ENCODE measurements at places on chromosomes 6 and 20.

DNA sequence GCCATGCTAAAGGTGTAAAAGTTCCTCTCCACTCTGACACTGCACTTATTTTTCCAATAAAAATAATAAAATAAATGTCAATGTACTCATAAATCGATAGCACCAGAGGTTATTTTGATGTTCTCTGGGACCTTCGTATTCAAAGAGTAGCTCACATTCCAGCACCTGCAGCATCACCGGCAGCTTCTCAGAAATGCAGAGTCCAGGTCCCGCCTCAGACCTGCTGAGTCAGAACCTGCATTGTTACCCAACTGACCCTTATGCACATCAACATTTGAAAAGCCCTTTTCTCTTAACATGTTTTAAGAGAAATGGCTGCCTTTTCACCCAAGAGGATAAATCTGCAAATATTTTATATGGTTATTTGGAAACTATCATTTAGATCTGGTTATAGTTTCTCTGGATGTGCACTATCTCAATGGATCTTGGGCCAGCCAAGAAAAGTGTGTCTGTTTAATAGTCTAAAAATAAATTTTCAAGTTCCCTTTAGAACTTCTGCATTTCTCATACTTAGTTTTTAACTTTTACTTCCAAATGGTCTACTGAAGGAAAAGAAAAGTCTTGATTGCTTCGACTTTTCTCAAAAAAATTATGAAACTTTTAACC, 216.2 kb upstream of the PRDM1 start:
- no peak for DNase-seq

DNA sequence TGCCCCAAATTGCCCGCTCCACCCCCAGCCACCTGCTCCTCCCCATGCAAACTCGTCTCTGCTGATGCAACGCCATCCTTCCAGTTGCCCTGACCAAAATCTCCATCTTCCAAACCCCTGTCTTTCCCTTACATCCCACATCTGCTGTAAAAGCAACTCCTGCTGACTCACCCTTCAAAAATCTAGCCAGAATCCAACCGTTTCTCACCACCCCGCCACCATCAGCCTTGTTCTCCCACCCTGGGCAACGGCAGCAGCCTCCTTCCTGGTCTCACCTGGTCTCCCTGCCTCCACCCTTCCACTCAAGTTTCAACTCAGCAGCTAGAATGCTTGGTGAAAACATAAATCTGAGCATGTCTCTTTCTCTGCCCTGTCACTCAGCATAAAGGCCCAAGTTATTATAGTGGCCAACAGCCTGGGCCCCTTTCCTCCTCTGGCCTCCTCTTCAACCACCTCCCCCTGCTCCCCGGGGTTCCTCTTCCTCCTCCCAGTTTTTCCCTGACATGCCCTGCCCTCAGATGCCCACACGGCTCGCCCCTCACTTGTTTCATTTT, 7.2 kb upstream of the SYNJ2 start:
- no peak for DNase-seq

- no peak for DNase-seq
These were observed 75.1 kb upstream of the MAP7 start for GRCh38 chr6:136625293-136625692.

DNA sequence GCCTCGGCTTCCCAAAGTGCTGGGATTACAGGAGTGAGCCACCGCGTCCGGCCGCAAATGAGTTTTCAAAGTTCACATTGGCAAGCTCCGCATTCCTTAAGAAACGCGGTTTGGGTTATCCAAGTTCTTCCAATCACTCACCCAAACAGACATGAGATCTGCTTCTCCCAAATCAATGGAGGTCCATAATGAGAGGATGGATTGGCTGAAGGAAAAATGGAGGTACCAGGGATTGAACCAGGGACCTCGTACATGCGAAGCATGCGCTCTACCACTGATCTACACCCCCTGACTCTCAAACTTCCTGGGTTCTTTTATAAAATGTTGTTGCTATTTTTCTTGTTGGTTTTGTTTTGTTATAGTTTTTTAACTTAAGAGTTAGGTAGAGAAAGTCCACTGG, 170.0 kb downstream of the GPX5 start:
- DNase-seq = no peak

- DNase-seq = no peak
These were observed 35.7 kb downstream of the KCNB1 start for GRCh38 chr20:49446808-49447207.

- DNase-seq = no peak
These were observed 44.2 kb downstream of the PLCG1 start for GRCh38 chr20:41181567-41181966.

GRCh38 chr6:143329323-143329722, 121.2 kb downstream of the ADAT2 start:
- DNase-seq = no peak

- no peak for DNase-seq
These were observed 11.0 kb upstream of the SLC35B3 start for GRCh38 chr6:8446391-8446790.

GRCh38 chr20:16864963-16865362, 116.8 kb downstream of the OTOR start:
- DNase-seq = no peak

GRCh38 chr6:109790131-109790530, 99.0 kb downstream of the FIG4 start:
- DNase-seq = no peak
